ENCODE measurements at places on chromosomes 13 and 19.

GRCh38 chr13:113292021-113292862 lies 4.8 kb upstream of the LAMP1 start:
- peak; percentile 3 for DNase-seq

DNA sequence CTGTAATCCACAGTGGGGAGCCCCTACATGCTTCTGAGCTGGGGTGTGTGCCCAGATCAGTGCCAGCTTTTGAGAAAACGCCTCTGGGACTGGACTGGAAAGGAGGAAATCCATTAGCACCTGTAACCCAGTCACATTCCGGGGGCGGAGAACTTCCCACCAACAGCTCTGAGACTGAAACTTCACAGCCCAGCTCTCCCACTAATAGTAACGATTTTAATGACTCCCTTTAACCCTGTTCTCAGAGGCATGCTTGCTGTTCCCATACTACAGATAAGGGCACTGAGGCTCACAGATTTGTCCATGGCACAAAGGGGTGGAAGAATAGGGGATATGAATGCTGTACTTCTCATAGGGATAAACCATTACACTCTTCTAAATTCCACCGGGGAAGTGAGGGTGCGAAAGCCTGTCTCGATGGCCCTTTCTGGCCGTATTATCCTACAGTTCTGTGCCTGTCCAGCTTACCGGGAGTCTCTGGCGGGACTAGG lies 851 bp downstream of the FBXO46 start:
- peak; percentile 30 for DNase-seq

- DNase-seq: no peak
Measured at GRCh38 chr13:95075506-95075905, 225.7 kb downstream of the ABCC4 start.

DNA sequence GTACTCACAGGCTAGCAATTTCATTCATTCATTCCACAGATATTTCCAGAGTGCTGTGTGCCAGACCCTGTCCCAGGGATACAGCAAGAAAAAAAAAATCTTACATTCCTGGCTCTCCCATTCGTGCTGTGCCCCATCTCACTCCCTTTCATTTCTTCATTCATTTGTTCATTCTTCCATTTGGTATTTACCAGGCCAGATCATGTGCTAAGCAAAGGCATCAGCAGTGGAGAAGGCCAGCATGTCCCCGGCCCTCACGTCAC lies 2.3 kb downstream of the MAP3K10 start:
- no peak for DNase-seq

GRCh38 chr19:9487016-9487415 lies 11.4 kb downstream of the ZNF560 start:
- no peak for DNase-seq

- DNase-seq: no peak
Measured at GRCh38 chr19:13097033-13097462, 5.6 kb downstream of the LYL1 start.
